ENCODE measurements at places on chromosomes 12 and 14. TPM values are rescaled to one million over a fixed set of nuclear protein-coding genes. Genes with fewer than 3 reads are reported as not detected.

Gene RERGL
- 2.1 TPM for total RNA-seq

Gene PIWIL1
- total RNA-seq: not detected

Gene SLC10A1
- total RNA-seq: not detected

GRCh38 chr14:33592297-33592696, 358.6 kb downstream of the EGLN3 start:
- no peak for DNase-seq

DNA sequence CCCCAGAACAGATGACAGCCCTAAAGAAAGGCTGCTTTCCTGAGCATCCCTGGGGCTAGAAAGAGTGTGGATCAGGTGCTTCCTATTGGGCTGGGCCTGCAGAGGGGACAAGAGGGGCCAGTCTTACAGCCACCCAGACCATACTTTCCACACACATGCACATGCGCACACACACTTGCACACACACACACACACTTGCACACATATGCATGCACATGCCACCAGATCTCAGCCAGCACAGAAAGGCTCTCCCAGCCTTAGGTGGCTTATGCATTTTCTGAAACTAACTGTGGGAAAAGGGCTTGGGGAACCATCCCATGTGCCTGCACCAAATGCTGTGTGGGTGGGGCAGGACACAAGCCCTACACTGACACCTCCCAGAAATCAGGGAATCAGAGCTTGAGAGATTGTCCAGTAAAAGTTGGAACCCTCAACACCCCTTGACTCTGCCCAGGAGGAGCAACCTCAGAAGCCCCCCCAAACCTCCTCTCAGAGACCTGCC, 2.5 kb upstream of the DIO3 start:
- DNase-seq: no peak

DNA sequence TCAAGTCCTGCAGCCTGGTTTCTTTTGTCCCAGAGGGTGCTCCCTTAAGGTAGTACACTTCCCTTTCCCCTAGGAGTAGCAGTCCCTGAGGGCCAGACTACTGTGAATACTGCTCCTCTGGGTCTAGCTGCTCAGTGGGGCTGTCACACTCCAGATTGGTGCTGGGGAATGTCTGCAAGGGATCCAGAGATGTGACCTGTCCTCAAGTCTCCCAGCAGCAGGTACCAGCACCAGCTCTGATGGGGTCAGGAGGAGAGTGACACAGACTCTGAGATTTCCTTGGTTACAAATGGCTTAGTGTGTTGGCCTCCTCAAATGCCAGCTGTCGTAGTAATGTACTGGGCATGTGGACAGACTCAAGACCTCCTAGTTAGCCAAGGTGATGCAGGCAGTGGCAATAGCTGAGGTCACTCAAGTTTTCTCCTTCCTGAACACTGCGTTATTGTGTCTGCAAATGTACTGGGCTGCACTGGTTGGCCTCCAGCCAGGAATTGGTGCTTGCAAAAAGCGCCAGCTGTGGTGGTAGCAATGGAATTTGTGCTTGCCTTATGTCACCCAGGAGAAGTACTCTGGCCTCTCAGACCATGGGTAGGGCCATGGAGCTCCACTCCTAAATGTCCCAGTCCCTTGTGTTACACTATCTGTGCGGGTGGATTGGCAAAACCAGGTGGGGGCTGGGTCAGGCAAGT, 36.4 kb upstream of the AEBP2 start:
- no peak for DNase-seq

DNA sequence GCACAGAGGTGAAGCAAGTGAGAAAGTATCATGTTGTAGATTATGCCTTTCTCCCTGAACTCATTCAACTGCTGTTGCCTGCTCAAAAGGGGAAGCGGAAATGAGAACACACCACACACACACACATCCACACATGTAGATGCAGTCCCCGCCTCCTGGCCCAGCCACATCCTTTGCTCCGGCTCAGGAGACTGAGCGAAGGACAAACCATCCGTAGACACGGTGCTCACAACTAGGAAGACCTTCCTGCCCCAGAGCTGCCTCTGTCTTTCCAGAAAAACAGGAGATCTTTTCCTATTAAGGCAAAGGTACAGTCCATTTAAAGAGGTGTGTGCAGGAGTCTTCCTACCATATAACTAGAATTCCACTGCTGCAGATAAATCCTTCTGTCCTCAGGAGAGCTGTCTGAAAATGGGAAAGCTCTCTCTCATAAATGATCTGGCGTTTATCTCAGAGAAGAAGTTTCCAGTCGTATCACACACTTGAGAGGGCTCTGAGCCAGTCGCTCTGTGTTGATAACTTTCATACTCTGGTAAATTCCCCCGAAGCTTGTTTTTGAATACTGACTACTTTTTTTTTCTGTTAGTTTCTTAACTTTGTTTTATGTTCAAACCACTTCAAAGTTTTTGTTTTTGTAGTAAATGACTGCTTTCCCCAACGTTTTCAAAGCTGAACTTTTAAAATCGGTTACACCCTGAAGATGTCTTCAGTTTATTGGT, at the start of gene TESPA1:
TSS of gene TESPA1 (minus strand) at position 105 of the 719 bp plus-strand sequence. CDS start 10,200 bp downstream, outside the sequence.
- peak; percentile 84 for DNase-seq
